Activated CD8-positive, alpha-beta memory T cell treated with anti-CD3 and anti-CD28 coated beads, Interleukin-2, amount 10 ng/mL, durations not matched to agents 7 days and 5 days (primary cell): ENCODE measurements at places on chromosomes 12 and 14.

DNA sequence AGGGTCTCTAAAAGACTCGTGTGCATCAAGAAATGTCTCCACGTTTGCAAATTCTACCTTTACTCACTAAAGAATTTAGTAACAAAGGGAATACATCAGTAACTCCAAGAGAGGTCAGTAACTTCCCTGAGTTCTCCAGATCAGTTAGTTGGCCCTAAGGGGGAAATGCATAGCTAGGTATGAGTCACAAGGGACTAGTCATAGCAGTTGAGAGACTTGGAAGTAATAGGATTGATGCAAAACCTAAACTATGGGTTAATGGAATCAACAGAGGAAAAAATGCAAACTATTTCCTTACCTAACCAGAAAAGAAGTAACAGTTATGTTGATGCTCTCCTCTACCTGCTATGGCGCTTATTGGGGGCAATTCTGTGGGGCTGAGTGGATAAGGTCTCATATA is 148.8 kb upstream of the GARIN6 start:
- H3K4me1 ChIP-seq, result no peaks in the 10 kb centered on the region
- H3K4me3 ChIP-seq, result no peak overlapping the region
- H3K27me3 ChIP-seq, result no peaks in the 10 kb centered on the region
- no peaks in the 10 kb centered on the region for H3K36me3 ChIP-seq
- H3K27ac ChIP-seq, result no peak overlapping the region
- no peak for DNase-seq

- no peaks in the 10 kb centered on the region for H3K36me3 ChIP-seq
- H3K27ac ChIP-seq, result no peak overlapping the region
- DNase-seq, result no peak
- no peaks in the 10 kb centered on the region for H3K27me3 ChIP-seq
These were observed 6.3 kb downstream of the MGAT4C start for GRCh38 chr12:86249851-86250250.

DNA sequence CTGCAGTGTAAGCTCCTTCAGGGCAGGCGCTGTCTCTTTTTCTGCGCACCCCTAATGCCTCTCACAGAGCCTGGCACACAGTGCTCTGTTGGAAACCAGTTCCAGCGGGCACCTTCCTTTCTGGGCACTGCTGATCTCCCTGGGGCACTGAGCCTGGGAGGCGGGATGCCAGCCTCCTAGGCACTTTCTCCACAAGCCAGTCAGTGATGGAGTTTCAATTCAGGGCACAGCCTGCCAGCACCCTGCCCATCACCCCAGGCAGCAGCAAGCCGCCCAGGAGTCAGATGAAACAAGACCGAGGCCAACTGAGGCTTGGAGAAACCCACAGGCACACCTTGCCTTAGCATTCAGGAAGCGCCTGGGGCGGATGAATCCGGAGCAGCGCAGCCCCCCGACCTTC is 5.7 kb upstream of the CTDSP2 start:
- peaks cover 3% of the 10 kb centered on the region for H3K4me1 ChIP-seq
- H3K36me3 ChIP-seq, result no peaks in the 10 kb centered on the region
- H3K27me3 ChIP-seq, result peaks cover 59% of the 10 kb centered on the region
- no peak overlapping the region for H3K27ac ChIP-seq
- DNase-seq, result no peak
- H3K4me3 ChIP-seq, result no peak overlapping the region

DNA sequence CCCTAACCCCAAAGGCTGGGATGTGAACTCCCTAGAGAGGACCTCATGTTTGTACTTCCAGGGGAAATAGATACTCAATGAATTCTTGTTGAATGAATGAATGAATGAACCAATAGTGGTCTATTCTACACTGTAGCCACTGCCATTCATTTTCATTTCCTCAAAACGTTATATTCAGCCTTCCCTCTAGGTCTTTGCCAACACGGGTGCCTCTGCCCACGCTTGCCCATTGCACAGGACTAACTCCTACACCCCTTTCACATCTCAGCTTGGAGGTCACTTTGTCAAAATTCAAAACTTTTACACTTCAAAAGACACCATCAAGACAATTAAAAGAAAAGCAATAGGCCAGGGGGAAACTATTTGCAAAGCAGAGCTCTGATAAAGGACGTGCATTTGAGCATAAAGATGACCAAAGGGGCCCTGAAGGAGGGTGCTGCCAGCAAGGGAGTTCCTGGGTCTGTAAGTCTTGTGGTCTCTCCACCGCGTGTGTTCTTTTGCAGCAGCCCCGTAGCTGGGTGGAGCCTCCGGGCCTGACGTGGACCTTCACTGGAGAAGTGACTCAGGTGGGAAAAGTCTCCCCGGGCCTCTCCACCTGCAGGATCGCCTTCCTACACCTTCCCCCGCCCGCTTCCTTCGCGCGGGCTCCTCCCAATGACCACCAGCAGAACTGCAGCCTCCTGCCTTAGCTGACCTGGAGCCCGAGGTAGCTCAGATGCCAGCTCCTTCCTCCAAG is 31.5 kb downstream of the TMEM63C start:
- H3K36me3 ChIP-seq, result no peaks in the 10 kb centered on the region
- DNase-seq, result peak; percentile 57
- no peak overlapping the region for H3K27ac ChIP-seq
- peaks cover 8% of the 10 kb centered on the region for H3K27me3 ChIP-seq

DNA sequence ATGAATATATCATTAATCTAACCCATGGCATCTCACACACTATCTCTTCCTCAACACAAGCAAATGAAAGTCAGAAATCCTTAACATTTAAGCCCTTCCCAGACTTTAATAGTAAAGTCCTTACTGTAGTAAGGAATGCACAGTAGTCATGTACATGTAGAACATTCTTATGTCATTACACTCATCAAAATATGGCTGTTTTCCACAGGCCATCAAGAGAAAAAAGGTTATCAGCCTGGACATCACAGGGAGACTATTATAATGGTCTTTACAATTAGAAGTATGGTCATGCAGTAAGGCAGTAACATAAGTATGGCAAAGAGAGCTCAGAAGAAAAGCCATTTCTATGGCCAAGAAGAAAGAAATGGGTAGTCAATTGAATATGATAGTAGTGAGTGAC is 121.2 kb downstream of the SLC6A15 start:
- no peaks in the 10 kb centered on the region for H3K27me3 ChIP-seq
- no peak overlapping the region for H3K27ac ChIP-seq
- no peaks in the 10 kb centered on the region for H3K4me1 ChIP-seq

- DNase-seq, result no peak
- no peak overlapping the region for H3K27ac ChIP-seq
- H3K27me3 ChIP-seq, result peaks cover 3% of the 10 kb centered on the region
- peaks cover 5% of the 10 kb centered on the region for H3K4me1 ChIP-seq
- H3K4me3 ChIP-seq, result no peak overlapping the region
- H3K36me3 ChIP-seq, result no peaks in the 10 kb centered on the region
These were observed 209.6 kb upstream of the SLC16A7 start for GRCh38 chr12:59386236-59386635.

- peaks cover 9% of the 10 kb centered on the region for H3K4me1 ChIP-seq
- H3K36me3 ChIP-seq, result no peaks in the 10 kb centered on the region
- no peak overlapping the region for H3K4me3 ChIP-seq
- H3K27ac ChIP-seq, result no peak overlapping the region
- peaks cover 45% of the 10 kb centered on the region for H3K27me3 ChIP-seq
These were observed 11.3 kb downstream of the FOS start for GRCh38 chr14:75289840-75290388.

- H3K4me1 ChIP-seq, result peaks cover 17% of the 10 kb centered on the region
- H3K27me3 ChIP-seq, result peaks cover 24% of the 10 kb centered on the region
- no peak overlapping the region for H3K4me3 ChIP-seq
- DNase-seq, result no peak
- H3K27ac ChIP-seq, result no peak overlapping the region
These were observed 45.8 kb upstream of the NCOR2 start for GRCh38 chr12:124613151-124613585.

DNA sequence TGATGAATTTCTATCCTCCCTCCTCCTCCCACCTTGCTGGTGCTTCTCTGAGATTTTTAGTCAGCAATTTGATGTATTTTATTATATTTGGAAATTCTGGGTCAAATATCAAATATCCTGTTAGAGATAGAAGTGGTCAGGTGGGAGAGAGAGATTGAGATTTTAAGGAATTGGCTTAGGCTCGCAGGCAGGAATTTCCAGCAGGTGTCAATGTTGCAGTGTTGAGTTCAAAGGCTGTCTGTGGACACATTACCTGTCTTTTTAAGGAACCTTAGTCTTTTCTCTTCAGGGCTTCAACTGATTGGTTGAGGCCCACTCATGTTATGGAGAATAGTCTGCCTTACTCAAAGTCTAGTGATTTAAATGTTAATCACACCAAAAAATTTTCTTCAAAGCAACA is 457.3 kb downstream of the FLRT2 start:
- no peak for DNase-seq
- no peak overlapping the region for H3K4me3 ChIP-seq
- H3K27ac ChIP-seq, result no peak overlapping the region
- peaks cover 4% of the 10 kb centered on the region for H3K36me3 ChIP-seq
- H3K27me3 ChIP-seq, result no peaks in the 10 kb centered on the region
- H3K4me1 ChIP-seq, result no peaks in the 10 kb centered on the region

DNA sequence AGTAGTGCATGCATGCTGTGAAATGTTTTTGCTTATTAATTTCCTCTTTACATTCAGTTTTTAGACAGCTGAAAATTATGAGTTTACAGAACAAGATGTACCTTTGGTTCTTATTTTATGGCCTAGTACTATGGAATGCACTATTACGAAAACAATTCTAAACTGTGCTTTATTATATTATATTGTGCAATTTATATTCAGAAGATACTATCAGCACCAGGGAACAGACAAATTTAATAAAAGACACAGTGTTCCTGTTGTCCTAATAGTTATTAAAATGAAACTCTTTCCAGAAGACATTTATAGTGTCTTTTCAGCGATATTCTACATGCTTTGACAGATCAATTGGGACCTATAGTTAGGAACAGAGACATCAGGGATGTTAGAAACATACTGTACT is 427.3 kb downstream of the BTG1 start:
- no peaks in the 10 kb centered on the region for H3K27me3 ChIP-seq
- no peak for DNase-seq
- no peak overlapping the region for H3K4me3 ChIP-seq

GRCh38 chr12:110284597-110284996 is 3.5 kb downstream of the ATP2A2 start:
- H3K4me1 ChIP-seq, result peaks cover 65% of the 10 kb centered on the region
- H3K36me3 ChIP-seq, result peaks cover 58% of the 10 kb centered on the region
- peak overlapping the region; percentile 98 for H3K4me3 ChIP-seq
- DNase-seq, result no peak
- peak overlapping the region; percentile 92 for H3K27ac ChIP-seq
- H3K27me3 ChIP-seq, result peaks cover 5% of the 10 kb centered on the region

GRCh38 chr14:20350860-20351259 is 7.4 kb downstream of the PARP2 start:
- DNase-seq, result no peak
- H3K27me3 ChIP-seq, result no peaks in the 10 kb centered on the region
- H3K27ac ChIP-seq, result no peak overlapping the region
- H3K4me3 ChIP-seq, result no peak overlapping the region

DNA sequence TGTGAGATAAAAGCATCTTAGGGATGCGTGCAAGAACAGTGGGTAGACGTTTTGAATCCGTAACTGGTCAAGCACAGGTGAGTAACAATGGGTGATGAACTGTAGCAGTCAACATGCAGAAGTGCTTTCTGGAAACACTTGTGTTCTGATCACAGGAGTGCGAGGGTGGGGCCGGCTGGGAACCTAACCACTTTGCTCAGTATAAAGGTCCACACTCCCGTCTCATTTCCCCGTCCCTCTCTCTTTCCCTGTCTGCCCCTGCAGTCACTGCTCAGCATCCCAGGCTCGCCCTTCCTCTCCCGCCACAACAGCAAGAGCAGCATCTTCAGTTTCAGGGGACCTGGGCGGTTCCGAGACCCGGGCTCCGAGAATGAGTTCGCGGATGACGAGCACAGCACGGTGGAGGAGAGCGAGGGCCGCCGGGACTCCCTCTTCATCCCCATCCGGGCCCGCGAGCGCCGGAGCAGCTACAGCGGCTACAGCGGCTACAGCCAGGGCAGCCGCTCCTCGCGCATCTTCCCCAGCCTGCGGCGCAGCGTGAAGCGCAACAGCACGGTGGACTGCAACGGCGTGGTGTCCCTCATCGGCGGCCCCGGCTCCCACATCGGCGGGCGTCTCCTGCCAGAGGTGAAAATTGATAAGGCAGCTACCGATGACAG is 127.1 kb downstream of the FIGNL2 start:
- no peaks in the 10 kb centered on the region for H3K36me3 ChIP-seq
- H3K27ac ChIP-seq, result no peak overlapping the region
- DNase-seq, result peak; percentile 55
- peaks cover 34% of the 10 kb centered on the region for H3K27me3 ChIP-seq
- H3K4me1 ChIP-seq, result peaks cover 5% of the 10 kb centered on the region

DNA sequence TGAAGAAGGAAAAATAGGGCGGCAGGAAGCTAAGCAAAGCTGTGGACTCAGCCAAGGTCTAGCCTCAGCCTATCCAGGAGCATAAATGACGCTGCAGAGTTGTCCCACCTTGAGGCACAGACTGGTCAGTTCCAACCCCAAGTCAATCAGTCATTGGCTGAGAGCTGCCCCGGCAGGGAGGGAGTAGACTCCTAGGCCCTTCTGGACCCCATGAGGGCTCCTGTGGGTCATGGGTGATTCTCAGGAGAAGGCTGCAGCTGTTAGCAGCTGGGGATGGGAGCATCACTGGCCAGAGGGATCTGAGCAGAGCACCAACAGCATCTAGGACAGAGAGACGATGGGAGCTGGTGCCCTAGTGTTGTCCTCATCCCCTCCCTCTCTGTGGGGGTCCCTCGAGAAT is 51.8 kb upstream of the ESRRB start:
- no peaks in the 10 kb centered on the region for H3K36me3 ChIP-seq
- DNase-seq, result no peak
- H3K27me3 ChIP-seq, result peaks cover 27% of the 10 kb centered on the region
- H3K4me3 ChIP-seq, result no peak overlapping the region
- peaks cover 2% of the 10 kb centered on the region for H3K4me1 ChIP-seq
- no peak overlapping the region for H3K27ac ChIP-seq

DNA sequence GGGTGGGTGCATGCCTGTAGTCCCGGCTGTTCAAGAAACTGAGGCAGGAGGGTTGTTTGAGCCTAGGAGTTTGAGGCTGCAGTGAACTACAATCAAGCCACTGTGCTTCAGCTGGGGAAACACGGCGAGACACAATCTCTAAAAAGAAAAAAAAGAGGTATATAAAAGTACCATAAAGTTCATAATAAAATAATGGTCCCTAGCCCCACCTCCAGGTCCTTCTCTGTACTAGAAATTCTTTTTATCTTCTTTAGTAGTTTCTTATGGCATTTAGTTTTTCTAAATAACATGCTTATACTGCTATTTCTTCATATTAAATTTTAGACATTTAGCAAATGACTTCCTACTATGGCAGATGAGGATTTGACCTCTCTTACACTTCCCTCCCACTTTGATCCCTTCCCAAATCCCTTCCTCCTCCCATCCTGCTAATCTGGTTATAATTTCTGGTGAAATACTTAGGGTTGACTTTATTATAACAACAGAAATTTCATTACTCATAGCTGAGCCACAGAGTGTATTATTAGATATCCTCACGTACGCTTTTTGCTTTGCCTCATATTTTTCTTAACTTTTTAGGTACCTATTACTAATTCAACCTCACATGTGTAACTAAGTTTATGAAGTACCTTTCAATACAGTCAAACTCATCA is 94.7 kb downstream of the SLC41A2 start:
- no peak overlapping the region for H3K27ac ChIP-seq
- peaks cover 2% of the 10 kb centered on the region for H3K36me3 ChIP-seq
- H3K4me1 ChIP-seq, result peaks cover 12% of the 10 kb centered on the region
- H3K27me3 ChIP-seq, result no peaks in the 10 kb centered on the region
- H3K4me3 ChIP-seq, result no peak overlapping the region

GRCh38 chr12:77537663-77538062 is 293.0 kb upstream of the NAV3 start:
- no peak for DNase-seq
- H3K4me3 ChIP-seq, result no peak overlapping the region
- H3K4me1 ChIP-seq, result no peaks in the 10 kb centered on the region
- no peaks in the 10 kb centered on the region for H3K27me3 ChIP-seq
- H3K27ac ChIP-seq, result no peak overlapping the region

- no peaks in the 10 kb centered on the region for H3K27me3 ChIP-seq
- no peaks in the 10 kb centered on the region for H3K36me3 ChIP-seq
- H3K27ac ChIP-seq, result no peak overlapping the region
- H3K4me3 ChIP-seq, result no peak overlapping the region
These were observed 1536.2 kb downstream of the AACS start for GRCh38 chr12:126601184-126602170.
